Nephron progenitor cell (in vitro differentiated cells): ENCODE measurements at places on chromosomes 12 and 14.
A peak's percentile ranks its signal among the peaks of the same experiment; 100 is the strongest.

DNA sequence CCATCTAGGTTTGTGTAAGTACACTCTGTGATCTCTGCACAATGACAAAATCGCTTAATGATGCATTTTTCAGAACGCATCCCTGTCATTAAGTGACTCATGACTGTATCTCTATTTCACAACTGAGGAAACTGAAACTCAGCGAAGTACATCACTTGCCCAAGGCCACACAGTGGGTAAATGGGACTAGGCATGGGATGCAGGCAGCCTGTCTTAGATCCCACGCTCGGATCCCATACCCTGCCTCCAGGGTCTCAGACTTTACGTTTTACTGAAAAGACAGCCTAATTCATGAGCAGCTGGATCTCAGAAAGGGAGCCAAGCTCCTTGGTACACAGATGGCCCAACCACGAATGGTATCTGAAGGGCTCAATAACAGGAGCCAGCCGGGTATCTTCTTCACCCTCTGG, 2.4 kb upstream of the MLEC start:
- no peak for DNase-seq

DNA sequence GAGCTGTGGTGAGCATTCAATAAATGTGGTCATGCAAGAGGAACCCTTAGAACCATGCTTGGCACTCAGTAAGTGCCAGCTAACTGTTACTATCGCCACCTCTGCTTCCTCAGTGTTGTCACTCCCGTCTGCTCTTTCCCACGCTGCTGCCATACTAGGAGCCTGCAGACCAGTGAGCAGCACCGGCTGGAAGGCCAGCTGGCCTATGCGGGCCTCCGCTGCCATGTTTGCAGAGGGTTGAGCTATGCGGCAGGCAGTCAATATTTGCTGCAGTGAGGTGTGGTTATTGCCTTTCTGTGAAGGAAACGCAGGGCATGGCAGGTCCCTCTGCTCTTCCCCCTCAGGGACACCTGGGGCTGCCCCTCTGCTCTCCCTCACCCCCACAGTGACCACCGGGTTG, 13.0 kb downstream of the KMT5A start:
- DNase-seq, result no peak

DNA sequence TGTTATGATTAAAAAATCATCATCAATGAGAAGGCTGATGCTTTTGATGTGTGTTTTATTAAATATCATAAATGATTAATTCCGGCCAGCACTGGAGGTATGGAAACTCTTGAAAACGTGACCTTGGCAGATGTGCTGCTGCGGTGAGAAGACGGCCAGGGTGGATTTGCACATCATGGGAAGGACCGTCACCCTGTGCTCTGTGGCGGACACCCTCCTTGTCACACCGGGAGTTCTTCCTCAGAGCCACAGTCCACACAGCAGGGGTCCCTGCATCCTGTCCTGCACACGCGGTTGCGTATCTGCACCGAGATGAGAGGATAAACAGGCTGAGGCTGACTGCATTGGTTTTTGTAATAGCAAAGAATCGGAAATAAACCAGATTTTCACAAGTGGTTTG, 33.5 kb downstream of the FZD10 start:
- DNase-seq, result no peak

GRCh38 chr14:89767861-89768268, 186.7 kb downstream of the EFCAB11 start:
- peak; percentile 12 for DNase-seq

DNA sequence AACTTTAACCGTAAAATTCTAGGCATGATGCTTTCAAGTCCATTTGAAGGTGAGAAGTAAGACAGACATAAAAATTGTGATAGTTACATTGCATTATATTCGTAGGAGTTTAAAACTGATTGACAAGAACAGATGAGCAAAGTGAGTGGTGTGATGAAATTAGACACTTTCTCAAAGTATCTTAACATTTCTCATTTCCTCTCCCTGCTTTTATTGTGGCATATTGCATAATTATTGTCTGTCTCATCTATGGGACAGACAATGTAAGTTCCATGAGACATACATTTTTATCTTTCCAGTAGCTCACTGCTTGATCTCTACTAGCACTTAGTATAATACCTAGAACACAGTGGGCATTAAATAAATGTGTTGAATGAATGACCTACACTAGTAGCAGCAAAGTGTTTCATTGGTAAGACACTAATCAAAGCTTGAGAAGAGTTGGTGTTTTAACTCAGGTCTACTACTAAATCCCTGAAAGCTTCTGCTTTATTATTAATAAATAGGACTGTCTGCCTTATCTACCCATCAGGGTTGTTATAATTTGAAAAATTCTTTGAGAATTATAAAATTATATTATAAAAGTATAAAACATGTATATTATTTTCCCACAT, 19.0 kb downstream of the A2M start:
- DNase-seq, result no peak

DNA sequence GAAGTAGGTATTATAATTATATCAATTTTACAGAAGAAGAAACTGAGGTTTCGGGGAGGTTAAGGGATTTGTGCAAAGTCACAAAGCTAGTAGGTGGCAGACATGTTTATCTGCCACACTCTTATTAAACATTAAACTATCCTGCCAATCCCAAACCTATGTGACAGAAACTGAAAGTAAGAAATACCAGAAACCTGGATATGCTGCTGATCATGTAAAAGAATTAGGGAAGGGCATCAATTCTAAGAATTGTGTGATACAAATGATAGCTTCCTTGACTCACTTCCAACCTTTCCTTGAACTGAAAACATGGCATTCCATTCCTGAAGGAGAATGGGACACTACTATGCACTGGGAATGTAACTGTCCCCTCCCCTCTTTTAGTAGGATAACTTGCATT, 16.9 kb downstream of the TAOK3 start:
- DNase-seq, result no peak

DNA sequence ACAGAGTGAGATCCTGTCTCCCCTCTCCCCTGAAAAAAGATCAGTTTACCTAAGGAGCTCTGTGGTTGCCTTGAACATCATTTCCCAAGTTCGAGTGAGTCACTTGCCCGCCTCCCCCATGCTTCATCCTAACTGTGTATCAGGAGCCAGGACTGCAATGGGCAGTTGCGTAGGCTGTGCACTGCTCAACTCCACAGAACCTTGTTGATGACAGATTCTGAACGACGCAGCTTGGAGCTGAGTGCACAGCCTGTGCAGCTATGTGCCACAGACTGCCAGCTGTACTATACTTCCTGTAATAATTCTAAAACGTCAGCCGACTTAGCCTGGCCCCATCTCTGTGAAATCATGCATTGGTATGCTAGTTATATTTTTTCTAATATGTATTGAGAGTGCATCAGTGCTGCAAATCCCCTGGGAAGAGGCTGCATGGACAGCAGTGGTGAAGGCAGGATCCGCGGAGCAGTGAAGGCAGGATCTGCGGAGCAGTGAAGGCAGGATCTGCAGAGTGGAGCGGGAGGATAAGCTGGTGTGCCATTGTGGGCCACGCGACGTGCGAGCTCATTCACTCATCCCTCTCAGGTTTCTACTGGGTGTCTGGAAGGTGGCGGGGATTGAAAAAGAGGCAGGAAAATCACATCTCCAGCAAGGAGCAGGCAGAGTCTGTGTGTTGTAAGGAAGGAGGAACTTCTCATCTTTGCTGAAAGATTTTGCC, 80.8 kb downstream of the GALNT9 start:
- DNase-seq, result no peak

GRCh38 chr12:104510145-104510872, 53.6 kb downstream of the CHST11 start:
- no peak for DNase-seq

DNA sequence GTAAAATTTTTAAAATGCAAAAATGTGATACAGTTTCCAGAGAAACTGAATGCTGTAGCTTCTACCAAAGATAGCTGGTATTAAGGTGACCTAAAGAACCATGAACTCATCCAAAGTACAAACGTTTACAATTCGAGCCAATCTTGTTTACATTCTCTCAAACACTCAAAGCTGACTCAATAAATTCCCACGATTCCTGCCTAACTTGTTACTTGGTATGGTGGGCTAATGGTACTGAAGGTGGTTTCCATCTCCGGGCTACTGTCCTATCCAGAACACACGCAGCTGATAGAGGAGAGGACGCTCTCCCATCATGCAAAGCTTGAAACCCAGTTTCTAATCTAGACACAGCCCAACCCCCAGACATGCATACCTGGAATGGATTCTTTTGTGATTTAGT, 31.5 kb downstream of the RAD9B start:
- no peak for DNase-seq

DNA sequence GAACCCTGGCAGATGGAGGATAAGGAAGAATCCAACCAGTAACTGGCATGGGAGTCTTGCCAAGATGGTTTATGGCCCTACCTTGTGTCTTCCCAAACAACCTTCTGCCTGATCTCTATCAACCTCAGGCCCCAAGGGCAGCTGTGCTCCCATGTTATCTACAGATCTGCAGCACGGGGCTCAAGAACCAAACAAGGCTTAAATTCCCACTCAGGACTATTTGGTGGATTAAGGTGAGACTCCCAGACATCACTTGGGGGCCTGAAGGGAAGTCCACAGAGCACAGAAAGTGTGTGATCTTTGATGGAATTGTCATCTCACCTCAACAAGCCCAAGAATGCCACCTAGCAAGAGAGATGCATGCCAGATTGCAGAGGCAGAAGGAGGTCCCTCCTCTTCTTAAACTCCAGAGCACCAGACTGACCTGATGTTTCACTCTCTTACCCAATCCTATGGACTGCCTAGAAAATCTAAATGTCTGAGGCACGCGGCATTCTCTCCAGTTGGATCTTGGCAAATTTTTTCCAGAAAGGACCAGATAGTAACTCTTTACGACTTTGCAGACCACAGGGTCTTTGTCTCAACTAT, 759.5 kb upstream of the TBX3 start:
- no peak for DNase-seq

DNA sequence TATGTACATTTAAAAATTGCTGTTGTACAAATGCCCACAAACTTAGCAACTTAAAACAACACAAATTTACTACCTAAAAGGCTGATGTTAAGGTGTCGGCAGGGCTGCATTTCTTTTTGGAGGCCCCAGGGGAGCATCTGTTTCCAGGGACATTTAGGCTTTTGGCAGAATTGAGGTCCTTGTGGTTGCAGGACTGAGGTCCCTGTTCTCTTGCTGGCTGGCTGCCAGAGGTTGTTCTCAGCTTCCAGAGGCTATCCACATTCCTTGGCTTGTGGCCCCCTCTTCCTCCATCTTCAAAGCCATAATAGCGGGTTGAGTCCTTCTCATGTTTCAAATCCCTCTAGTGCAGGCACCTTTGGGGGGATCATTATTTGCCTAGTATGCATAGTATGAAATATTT, 22.4 kb upstream of the KRT83 start:
- no peak for DNase-seq

DNA sequence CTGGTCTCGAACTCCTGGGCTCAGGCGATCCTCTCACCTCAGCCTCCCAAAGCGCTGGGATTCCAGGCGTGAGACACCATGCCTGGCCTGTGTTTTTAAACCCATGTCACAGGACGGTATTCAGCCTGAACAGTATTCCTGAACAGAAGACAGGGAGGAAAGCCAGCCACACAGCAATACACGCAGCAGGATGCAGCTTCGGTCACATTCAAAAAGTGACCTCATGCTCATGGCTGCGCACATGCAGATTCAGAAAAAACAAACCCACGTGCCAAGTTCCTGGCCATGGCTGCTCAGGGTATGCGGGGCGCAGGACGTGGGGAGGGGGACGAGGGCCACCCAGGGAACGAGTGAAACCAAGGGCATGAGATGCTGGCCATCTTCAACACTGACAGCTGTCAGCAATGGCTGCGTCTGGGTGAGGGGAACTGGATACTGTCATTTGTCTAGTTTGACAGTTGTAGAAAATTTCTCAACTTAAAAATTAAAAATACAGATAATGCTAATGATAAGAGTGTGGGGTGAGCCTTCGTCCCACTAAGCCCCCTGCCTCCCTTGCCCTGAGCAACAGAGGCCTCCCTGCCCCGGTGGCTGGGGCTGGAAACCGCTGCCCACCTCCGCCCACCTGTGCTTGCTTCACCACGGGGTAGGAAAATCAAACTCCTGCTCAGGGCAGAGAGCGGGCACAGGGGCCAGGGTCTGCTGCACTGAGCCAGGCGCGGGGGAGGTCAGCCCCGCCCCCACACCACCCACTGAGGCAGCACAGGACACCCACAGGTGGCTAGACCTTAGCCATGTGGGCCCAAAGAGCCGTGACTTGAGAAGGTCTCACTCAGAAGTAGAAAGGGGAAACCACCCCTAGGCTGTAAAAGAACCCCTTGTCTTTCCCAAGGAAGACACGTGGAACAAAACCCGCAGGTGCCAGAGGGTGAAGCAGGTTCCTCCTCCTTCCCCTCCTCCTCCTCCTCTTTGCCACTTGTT, 84.2 kb downstream of the SCARB1 start:
- DNase-seq, result no peak

- no peak for DNase-seq
Observed at GRCh38 chr14:50345846-50346422, 33.8 kb downstream of the DMAC2L start.

- no peak for DNase-seq
Observed at GRCh38 chr14:83294941-83295340, 1761.3 kb upstream of the SEL1L start.

GRCh38 chr12:95848575-95849388, 10.0 kb upstream of the SNRPF start:
- DNase-seq, result no peak

GRCh38 chr12:48054955-48055821, 50.7 kb downstream of the SENP1 start:
- no peak for DNase-seq

- no peak for DNase-seq
Observed at GRCh38 chr12:116420227-116420880, 138.8 kb upstream of the MAP1LC3B2 start.

DNA sequence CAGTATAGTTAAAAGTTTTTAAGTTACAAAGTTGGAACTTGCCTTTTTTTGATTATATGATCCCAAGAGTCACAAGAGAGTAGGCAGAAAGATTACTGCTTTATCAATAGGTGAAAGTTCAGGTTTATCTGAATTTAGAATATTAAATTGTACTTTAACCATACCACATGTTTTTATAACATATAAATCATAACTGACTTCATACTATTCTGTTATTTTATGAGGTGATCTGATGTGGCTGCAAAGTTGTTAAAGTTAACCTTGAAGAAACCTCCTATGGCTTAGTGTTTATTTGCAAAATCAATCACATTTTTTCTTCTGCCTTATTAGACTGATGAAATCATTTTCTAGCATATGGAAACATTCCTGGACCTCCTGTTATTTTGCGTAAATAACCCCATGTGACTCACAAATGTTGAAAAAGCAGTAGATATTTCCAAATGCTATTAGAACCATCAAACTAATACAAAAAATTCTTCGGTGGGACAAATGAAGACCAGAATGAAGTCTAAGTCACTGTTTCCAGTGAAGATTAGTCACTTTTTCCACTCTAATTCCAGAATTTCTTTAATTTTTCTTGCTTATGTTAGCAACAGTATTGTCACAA, 132.1 kb downstream of the RAD51B start:
- no peak for DNase-seq

DNA sequence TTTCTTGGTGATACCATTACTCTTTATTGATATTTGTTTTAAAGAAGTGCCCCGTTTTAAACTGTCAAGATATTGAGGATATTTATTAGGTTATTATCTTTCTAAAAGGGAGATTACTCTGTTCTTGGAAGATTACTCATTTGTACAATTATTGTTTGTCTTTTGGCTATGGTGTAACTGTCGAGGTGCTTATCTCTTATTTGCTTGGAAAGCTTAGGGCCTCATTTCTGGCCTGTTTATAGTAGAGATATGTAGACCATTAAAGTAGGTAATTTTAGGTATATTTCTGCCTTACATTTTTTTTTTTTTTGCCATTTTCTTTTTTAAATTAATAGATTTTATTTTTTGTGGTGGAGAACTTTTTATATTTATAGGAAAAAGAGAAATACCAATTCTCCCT, 74.2 kb downstream of the KTN1 start:
- DNase-seq, result no peak

GRCh38 chr12:60398547-60398946, 802.7 kb downstream of the SLC16A7 start:
- DNase-seq, result no peak
